RCC 7860 (cell line): ENCODE measurements at places on chromosomes 5 and 9.

- DNase-seq: no peak
These were observed 91.4 kb upstream of the CCDC112 start for GRCh38 chr5:115387816-115388215.

GRCh38 chr9:87554171-87554910 lies 56.7 kb downstream of the DAPK1 start:
- DNase-seq: no peak

DNA sequence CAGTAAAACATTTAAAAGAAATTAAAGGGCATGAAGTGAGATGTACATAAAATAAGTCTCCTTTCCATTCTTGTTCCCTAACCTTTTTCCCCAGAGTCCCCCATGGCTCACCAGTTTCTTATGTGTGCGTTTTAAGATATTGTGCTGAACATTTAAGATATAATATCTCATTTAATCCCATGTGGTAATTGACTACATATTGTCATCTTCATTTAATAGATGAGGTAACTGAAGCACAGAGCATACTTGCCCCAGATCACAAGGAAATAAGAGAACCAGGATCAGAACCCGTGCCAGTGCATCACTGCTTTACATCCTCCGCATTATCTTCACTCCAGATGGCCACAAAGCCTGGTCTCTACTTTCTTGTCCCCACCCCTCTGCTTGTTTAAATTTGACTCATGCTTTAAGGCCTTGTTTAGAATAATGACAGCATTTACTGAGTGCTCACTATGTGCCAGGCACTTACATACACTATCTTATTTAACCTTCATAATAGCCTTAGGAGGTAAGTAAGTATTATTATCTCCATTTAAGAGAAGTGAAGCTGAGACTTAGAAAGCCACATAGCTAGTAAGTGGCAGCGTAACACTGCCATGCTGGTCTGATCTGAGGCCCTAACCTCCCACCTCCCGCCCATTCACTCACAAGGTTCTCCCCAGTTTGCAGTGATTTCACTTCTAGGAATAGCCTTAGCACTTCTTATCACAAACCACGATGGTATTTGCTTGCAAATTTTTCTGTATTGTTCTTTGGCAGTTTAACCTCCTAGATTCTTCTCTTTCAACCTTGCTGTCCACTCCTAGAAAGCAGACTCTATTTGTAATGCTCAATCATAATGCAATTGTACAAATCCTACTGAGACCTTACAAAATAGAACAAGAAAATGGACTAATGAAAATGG lies 78.4 kb upstream of the IL6ST start:
- no peak for DNase-seq

GRCh38 chr5:171701100-171701541 lies 84.5 kb upstream of the SMIM23 start:
- no peak for DNase-seq

DNA sequence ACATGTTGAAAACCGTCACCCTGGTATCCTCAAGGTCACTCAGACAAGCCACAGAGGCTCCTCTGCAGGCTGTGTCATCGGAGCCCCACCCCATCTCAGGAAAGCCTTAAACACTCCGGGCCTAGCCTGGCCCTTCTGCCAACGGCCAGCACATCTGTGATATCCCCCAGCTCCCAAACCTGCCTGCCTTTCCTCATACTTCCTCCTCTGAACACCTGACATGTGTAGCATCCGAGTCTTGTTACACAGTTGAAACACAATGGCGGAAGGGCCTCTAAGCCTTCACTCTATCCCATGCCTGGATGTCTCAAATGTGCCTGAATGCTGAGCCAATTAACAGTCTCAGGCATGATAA lies 32.9 kb upstream of the TGFBR1 start:
- no peak for DNase-seq

DNA sequence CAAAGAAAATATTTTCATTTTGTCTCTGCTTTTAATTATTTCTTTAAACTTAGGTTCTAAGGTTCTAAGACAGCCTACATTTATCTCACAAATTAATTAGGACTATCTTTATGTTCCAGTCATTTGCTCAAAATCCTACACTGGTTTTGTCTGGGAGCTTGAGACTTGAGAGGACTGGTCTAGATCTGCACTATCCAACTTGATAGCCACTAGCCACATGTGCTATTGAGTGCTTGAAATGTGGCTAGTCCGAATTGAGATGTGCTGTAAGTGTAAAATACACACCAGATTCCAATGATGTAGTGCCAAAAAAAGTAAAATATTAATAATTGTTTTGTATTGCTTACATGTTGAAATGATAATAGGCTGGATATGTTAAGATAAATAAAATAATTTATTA lies 7.2 kb downstream of the CDC37L1 start:
- DNase-seq: no peak

DNA sequence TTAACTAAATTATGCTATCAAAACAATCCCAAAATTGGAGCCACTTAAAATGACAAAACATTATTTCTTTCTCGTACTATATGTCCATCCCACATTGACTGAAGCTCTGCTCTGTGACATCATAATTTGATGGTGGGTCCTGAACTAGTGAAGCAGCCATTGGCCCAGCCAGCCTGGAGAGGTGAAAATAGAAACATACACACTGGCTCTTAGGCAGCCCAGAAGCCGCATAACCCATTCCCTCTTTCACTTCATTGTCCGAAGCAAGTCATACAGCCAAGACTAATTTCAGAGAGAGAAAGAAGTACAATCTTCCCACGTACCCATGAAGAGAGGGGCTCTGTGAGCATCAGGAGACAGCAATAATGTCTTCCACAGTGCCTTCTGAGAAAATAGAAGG lies 342.5 kb downstream of the NFIB start:
- no peak for DNase-seq
